ENCODE measurements at places on chromosomes 7 and 10.
A peak's percentile ranks its signal among the peaks of the same experiment; 100 is the strongest.

DNA sequence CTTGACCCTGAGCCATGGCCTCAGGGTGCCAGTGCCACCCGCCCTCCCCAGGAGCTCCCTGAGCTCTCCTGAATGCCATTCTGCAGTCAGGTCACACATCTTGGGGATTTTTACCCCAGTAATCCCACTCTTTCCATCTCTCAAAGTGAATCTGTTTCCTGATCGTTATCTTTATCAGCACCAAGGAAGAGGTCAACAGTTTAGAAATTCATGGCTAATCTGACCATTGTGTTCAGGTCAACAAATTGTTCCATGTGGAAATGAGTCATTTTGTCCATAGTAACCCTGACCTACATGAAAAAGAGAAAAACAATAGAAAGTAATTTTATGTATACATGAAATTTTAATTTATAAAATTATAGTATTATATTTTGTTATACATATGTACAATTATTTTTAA, 28.8 kb upstream of the ZNF488 start:
- DNase-seq = peak; percentile 56

- no peak for DNase-seq
Observed at GRCh38 chr10:28849821-28850220, 172.5 kb downstream of the BAMBI start.

DNA sequence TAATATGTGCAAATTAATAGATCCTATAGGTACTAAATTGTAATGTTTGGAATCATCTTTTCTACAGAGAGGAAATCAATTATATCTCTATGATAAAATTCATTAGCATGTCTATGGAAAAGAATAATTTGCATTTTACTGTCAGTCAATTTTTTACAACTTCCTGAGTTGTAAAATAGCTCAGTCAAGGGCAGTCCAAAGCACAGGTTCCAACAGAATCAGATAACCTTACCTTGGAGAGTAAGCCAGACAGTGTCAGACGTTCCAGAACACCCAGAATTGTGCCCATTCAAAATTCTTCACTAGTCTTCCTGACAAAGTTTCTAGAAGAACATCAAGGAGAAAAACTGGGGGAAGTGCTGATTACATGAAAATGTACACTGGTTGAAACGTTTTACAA, 31.1 kb upstream of the IMMP2L start:
- DNase-seq = no peak

DNA sequence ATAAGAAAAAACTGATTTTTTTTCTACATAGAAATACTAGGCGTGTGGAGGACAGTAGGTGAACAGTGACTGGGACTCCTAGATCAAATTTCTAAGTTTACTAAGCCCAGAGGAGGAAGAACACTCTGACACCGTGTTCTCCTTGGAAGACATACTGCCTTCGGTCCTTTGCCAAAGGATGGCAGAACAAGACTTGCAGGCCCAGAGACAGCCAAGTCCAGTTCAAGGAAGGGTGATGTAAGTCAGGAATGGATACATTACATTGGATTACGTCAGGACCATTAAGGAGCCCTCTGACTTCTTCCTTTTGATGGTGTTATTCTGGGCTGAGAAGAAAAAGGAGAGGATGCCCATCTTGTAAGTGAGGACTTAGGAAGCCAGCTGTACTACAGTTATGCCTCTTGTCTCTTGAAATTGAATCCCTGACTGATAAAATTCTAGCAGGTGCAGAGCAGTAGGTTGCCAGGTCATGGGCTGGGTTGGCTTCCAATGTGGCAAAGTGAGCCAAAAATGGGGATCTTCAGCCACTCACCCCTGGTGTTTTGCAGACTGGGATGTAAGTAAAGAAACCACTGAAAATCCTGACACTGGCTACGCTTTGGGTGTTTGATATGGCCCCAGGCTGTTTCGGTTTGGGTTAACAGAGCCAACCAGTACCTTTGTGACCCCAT, 45.1 kb downstream of the RELN start:
- no peak for DNase-seq

DNA sequence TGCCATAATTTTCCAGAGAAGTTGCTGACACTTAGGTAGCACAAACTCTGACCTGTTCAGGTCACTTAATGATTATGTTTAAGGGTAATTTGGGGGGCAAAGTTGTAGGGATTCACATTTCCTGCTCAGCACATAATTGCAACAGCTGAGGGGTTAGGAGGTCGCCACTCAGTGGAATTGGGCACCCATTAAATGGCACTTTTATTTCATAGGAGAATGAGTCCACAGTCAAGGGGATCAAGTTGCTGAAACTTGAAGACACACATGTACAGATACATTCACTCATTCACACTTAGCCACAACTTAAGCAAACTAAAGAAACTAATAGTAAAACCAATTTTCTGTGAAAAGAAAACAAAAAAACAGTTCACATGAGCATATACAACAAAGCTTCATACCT, 1.5 kb downstream of the PCDH15 start:
- no peak for DNase-seq

DNA sequence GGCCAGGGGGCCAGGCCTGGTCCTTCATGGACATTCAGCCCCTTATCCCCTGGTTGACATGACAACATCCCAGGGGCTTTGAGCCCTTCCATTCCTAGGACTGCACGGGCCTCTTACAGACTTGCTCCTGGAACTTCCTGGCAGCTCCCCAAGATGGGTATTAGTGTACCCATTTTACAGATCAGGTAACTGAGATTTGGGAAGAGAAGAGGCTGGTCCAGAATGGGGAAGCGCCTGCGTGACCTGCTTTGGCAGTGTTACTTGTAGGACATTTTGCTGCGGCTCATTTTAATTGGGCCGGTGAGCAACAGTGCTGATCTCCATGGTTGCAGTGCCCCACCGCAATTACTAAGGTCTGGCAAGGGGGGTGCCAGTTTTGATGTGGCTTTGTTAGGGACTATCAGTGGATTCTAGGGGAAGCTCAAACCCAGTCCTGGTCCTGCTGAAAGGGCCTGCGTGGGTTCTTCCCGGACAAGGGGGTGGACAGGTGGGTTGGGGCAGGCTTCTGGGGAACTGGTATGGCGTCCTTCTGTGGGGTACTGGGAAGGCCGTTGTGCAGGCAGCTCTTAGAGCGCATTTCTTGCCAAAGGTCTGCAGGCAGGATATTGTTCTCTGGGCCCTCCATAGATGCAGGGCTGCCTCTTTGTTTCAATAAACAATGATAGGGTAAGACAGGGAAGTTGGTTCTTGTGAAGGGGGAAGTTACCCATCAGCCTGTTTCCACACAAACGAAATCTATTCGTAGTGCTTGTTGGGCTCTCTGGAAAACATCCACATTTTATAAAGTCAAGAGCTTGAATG, 137.6 kb downstream of the RGS10 start:
- no peak for DNase-seq

GRCh38 chr10:75250934-75251333, 15.2 kb upstream of the COMTD1 start:
- no peak for DNase-seq

GRCh38 chr7:2812114-2812487, 32.0 kb downstream of the GNA12 start:
- DNase-seq = no peak

GRCh38 chr7:40802497-40802896, 667.7 kb downstream of the SUGCT start:
- no peak for DNase-seq

DNA sequence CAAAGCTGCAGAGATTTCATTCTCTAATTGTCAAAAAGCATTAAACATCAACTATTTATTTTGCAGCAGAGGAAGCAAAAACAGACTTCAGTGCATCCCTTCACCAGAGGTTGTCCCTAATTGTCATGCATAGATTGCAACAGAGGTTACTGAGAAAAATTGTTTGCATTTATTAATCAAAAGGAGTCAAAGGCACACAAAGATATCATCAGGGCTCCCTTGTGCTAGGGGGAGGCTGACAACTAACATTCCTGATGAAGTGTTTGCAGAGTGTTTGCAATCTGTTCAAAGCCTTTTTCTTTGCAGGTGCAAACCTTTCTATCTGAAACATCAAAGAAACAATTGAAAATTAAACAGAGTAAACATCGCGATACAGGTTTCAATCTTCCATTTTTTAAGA, 227.5 kb downstream of the TEX36 start:
- no peak for DNase-seq

DNA sequence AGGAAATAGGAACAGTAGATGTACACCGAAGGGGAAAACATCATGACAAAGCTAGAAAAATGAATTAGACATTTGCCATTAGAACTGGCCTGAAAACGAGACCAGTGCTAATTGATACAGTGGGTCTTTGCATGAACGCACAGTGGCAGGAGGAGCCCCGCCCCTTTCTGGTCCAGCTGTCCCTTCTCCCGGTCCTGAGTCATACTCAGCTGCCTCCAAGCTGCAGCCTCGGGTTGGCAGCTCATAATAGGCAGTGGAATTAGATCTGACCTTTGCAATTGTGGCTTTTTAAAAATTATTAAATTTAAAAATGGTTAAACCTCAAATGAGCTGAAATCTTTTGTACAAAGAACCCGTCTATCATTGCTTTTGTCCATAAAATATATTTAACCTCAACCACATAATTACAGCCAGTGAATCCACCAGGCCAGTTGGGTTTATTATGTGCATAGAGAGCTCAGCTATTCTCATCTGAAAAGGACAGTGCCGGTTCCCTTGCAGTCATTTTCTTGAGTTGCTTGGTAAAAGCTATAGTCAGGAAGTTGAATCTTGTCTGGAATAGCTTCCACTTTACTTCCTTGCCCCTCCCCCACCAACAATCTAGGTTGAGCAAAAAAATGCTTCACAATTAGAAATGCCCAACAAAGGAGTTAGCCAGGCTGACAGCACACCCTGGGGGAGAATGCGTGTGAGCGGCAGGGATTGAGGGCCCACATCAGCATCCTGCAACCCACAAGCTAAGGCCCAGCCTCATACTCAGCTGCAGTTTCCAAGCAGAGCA, 147.1 kb downstream of the BUB3 start:
- DNase-seq = no peak

- no peak for DNase-seq
Observed at GRCh38 chr10:130368761-130369560, 232.8 kb downstream of the GLRX3 start.

- DNase-seq = no peak
Observed at GRCh38 chr7:129776362-129776722, 164.8 kb downstream of the NRF1 start.

DNA sequence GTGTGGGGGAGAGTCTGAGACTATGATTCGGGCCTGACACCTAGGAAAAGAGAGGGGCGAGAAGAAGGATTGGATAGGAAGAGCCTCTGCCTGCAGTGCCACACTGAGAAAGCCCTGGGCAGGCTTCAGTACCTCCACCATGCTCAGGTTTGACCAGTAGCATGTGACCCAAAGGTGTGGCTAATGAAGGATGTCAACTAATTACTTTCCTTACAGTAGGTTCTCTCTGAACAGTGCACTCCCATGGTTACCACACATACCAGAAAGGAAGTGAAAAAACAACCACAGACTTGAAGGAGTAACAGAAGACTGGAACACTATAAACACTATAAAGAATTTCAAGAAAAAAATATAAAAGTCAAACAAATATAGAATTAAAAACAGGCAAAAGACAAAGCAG, 46.2 kb downstream of the SEM1 start:
- no peak for DNase-seq

- no peak for DNase-seq
Observed at GRCh38 chr10:77392851-77393250, 244.8 kb downstream of the KCNMA1 start.

GRCh38 chr10:88819290-88819689, 16.8 kb downstream of the LIPM start:
- no peak for DNase-seq

GRCh38 chr7:91519241-91520158, 255.3 kb downstream of the FZD1 start:
- no peak for DNase-seq

GRCh38 chr7:98733036-98733435, 116.0 kb downstream of the NPTX2 start:
- DNase-seq = peak; percentile 74

- peak; percentile 12 for DNase-seq
Observed at GRCh38 chr10:95445223-95445836, 115.8 kb downstream of the SORBS1 start.

GRCh38 chr10:76106611-76107010, 675.2 kb downstream of the LRMDA start:
- no peak for DNase-seq

GRCh38 chr7:7612519-7612918, 28.0 kb upstream of the UMAD1 start:
- no peak for DNase-seq

DNA sequence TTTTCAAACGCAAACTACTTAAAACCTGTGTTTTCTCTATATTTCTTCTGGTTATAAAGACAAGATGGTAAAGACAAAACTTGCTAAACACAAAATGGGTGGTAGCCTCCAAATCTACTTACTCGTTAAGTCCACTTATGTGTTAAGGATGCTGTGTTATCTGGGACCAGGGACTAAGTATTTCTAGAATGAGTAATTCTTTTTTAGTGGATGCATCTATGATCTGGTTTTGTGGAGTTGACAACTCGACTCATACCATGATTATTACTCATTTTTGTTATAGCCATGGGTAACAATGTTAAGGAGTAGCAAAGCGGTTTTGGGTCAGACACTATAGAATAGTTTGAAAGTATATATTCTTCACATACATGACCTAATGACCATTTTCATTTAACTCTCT, 239.5 kb upstream of the FOXP2 start:
- DNase-seq = no peak

DNA sequence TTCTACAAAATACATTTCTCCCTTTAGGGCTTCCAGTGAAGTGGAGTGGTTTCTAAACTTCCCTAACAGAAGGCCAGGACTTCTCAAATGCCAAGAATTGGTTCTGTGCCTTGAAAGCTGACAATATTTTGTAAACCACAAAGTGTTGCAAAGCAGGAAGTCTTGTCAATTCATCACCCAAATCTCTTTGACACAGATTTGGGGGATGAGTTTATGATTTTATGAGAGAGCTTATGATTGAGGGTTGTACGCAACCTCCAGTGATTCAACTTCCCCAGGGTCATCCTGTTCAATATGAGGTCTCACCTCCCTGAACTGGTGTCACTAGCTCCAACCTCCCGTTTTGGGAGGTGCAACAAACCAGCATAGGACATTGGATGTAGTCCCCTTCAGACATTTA, 83.7 kb downstream of the PRLHR start:
- DNase-seq = no peak

- DNase-seq = peak; percentile 65
Observed at GRCh38 chr10:120824881-120825309, 26.3 kb upstream of the WDR11 start.

DNA sequence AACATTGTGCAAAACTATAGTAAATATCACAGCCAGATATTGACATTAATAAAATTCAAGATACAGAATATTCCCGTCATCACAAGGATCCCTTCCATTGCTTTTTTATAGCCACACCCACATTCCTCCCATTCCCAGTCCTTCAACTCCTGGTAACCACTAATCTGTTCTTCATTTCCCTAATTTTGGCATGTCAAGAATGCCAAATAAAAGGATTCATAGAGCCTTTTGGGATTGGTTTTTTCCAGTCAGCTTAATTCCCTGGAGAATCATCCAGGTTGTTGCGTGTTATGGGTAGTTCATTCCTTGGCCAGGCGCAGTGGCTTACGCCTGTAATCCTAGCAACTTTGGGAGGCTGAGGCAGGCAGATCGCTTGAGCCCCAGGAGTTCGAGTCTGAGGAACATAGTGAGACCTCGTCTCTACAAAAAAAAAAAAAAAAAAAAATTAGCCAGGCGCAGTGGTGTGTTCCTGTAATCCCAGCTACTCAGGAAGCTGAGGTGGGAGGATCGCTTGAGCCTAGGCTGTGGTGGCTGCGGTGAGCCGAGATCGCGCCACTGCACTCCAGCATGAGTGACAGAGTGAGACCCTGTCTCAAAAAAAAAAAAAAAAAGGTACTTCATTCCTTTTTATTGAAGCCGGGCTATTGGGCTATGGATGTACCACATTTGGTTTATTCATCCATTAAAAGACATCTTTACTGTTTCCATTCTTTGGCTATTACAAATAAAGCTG, 2.7 kb downstream of the OGDH start:
- no peak for DNase-seq

- no peak for DNase-seq
Observed at GRCh38 chr7:24700521-24701260, 56.6 kb downstream of the GSDME start.
